A549 treated with AZD2906 at 1 μM for 4 hours (cell line): ENCODE measurements at places on chromosomes 13 and 19. TPM values are rescaled to one million over a fixed set of nuclear protein-coding genes. Genes with fewer than 3 reads are reported as not detected.

The CALR3 gene
- 0.07 to 0.14 TPM in 2 of 5 replicates, not detected in the others for total RNA-seq

The NOVA2 gene
- total RNA-seq, result 0.77 to 1.3 TPM (median 1.3 TPM) in 5 replicates

The ANO8 gene
- 2.0 to 3.8 TPM (median 3.3 TPM) in 5 replicates for total RNA-seq

The NXNL1 gene
- total RNA-seq, result not detected in 5 replicates

The CEACAM1 gene
- total RNA-seq, result 1.7 to 2.3 TPM (median 2.0 TPM) in 5 replicates

The ZNF552 gene
- total RNA-seq, result 4.5 to 6.0 TPM (median 5.1 TPM) in 5 replicates

The EMP3 gene
- 430 to 471 TPM (median 441 TPM) in 5 replicates for total RNA-seq

The ZNF560 gene
- total RNA-seq, result not detected in 5 replicates

The EML2 gene
- total RNA-seq, result 19.3 to 27.2 TPM (median 23.1 TPM) in 5 replicates
